Heart left ventricle (tissue), 16 donors: ENCODE measurements at places on chromosomes 5 and 9. TPM values are rescaled to one million over a fixed set of nuclear protein-coding genes. Genes with fewer than 3 reads are reported as not detected.

- no peak for DNase-seq
These were observed 26.3 kb downstream of the SLC6A3 start for GRCh38 chr5:1418921-1419280.

GRCh38 chr5:43209060-43209459 is 17.0 kb downstream of the NIM1K start:
- no peak for DNase-seq

GRCh38 chr9:109722007-109722406 is 58.0 kb upstream of the PALM2AKAP2 start:
- no peak for DNase-seq

NFX1 gene
- total RNA-seq: 40.7 TPM

GRCh38 chr5:174945853-174946252 is 221.5 kb downstream of the MSX2 start:
- no peak for DNase-seq

GRCh38 chr9:748861-749497 is 92.5 kb upstream of the DMRT1 start:
- no peak for DNase-seq

SLC45A2 gene
- not detected for total RNA-seq
